ENCODE measurements at places on chromosomes 2 and 18.

DNA sequence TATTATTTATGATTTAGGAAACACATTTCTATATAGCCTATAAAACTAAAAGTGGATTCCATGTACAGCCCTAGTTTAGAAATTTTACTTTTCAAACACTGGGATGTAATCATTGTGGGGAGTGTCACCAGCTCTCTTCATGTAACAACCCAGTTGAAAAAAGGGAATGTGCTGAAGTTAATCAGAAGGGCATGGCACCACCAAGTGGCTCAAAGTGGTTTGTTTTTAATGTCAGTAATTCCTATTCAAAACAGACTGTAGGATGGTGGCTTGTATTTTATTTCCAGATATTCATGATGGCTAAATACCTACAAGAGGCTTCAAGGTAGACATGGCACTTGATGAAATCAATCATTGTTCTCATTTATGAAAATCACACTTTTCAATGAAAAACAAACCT lies 58.1 kb upstream of the TMEM182 start:
- DNase-seq = no peak

- DNase-seq = no peak
Observed at GRCh38 chr18:58579561-58580047, 49.3 kb downstream of the ALPK2 start.

GRCh38 chr2:88451811-88452564 lies 505 bp downstream of the FOXI3 start:
- DNase-seq = no peak

DNA sequence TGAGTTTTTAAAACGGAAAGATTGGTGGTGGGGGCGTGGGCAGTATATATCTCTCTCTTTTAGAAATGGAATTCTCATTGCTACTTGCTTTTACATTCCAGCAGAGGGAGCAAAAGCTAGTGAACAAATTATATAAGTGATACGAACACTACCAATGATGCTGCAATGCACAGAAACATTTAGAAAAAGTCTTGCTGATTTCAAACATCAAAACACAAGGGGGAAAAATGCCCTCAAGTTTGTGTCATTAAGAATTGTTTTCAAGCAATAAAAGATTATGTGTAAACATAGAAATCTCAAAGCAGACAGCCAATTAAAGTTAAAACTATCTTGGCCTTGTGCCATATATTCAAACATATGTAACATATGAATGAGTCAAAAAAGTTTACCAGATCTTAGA lies 296.3 kb upstream of the KCNJ3 start:
- DNase-seq = no peak

GRCh38 chr18:58438161-58438957 lies 190.5 kb downstream of the ALPK2 start:
- DNase-seq = no peak

All from T-helper 17 cell (primary cell).